ENCODE measurements at places on chromosomes 4 and X. TPM values are rescaled to one million over a fixed set of nuclear protein-coding genes. Genes with fewer than 3 reads are reported as not detected.

The KIAA1210 gene
- total RNA-seq = not detected

The TKTL1 gene
- total RNA-seq = not detected

The CCDC110 gene
- total RNA-seq = not detected

The RBMX gene
- total RNA-seq = 218 TPM

The SLC25A5 gene
- total RNA-seq = 725 TPM

The F11 gene
- total RNA-seq = not detected

The XAGE1B gene
- total RNA-seq = 220 TPM

The CYLC1 gene
- not detected for total RNA-seq

The TKTL2 gene
- not detected for total RNA-seq

The GLRA2 gene
- total RNA-seq = not detected

The GC gene
- not detected for total RNA-seq

The OPHN1 gene
- 2.8 TPM for total RNA-seq

The SYNPO2 gene
- total RNA-seq = 1.3 TPM

The ARHGAP36 gene
- total RNA-seq = not detected

The GAGE2A gene
- total RNA-seq = not detected

The AWAT1 gene
- not detected for total RNA-seq

The EMCN gene
- total RNA-seq = not detected

The ASB9 gene
- total RNA-seq = 21.4 TPM

The SULT1E1 gene
- not detected for total RNA-seq

The LINC00632 gene
- total RNA-seq = 1.3 TPM

The PDLIM5 gene
- total RNA-seq = 31.2 TPM

The PPEF2 gene
- total RNA-seq = not detected

The LNX1 gene
- total RNA-seq = 0.03 TPM

The ODAPH gene
- not detected for total RNA-seq

The TEC gene
- 2.3 TPM for total RNA-seq

The MAGEA9 gene
- not detected for total RNA-seq

The VEGFC gene
- total RNA-seq = 11.9 TPM

The ERAS gene
- not detected for total RNA-seq

The CXCL11 gene
- 0.19 TPM for total RNA-seq

The SPOCK3 gene
- 0.40 TPM for total RNA-seq

The PPP1R2C gene
- not detected for total RNA-seq

The MTNR1A gene
- total RNA-seq = 0.35 TPM

The MAGEA12 gene
- 0.22 TPM for total RNA-seq

The MAOB gene
- 0.25 TPM for total RNA-seq

The STPG2 gene
- not detected for total RNA-seq

The PCYT1B gene
- not detected for total RNA-seq

The SLC10A7 gene
- total RNA-seq = 1.4 TPM

The OTUD6A gene
- not detected for total RNA-seq

The KLKB1 gene
- not detected for total RNA-seq

The AMTN gene
- total RNA-seq = not detected

The CACNA1F gene
- not detected for total RNA-seq

The BMP3 gene
- total RNA-seq = not detected

The GPR50 gene
- total RNA-seq = 0.14 TPM

The SHROOM3 gene
- 11.7 TPM for total RNA-seq

The DCHS2 gene
- total RNA-seq = not detected

The SAGE1 gene
- total RNA-seq = 0.07 TPM

The CLCN3 gene
- 18.6 TPM for total RNA-seq

The BST1 gene
- total RNA-seq = 17.1 TPM

The ATP2B3 gene
- 0.07 TPM for total RNA-seq

The ARMCX4 gene
- total RNA-seq = 0.57 TPM

The CSN1S1 gene
- total RNA-seq = not detected
